ENCODE measurements at places on chromosomes 5 and 9.

DNA sequence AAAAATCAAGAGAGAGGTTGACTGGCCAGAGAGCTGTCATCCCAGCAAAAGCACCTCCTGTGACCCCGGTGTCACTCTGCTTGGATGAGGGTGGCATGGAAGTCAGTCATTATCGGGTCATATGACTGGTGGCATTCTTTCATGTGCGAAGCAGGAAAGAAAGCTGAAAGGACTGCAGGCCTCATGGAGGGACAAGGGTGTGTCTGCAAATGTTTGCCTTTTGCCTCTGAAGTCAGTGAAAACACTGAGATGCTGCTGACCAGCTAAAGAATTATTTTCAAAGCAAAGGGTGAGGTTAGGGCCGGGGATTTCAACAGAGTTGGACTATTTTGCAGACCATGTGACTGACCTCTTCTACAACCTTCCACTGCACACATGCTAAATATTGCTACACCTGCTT lies 298.3 kb downstream of the CSNK1G3 start:
- DNase-seq: no peak

DNA sequence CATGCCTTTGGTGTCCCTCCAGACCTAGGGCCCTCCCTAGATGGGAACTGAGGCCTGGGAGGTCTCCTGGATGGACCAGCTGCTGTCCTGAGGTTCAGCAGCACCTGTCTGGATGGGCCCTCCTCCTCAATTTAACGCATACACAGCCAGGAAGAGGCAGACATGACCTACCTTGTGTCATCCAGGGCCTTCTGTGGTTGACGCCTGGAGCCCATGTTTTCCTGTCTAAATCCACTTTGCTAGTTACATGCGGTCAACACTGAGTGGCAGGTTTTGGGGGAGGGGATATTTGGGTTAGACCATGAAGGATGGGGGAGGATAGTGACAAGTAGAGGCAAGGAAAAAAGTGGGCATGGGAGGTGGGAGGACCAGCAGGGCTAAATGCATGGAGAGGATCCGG lies 3.1 kb upstream of the STC2 start:
- DNase-seq: no peak

GRCh38 chr5:60256546-60256945 lies 363.0 kb upstream of the PDE4D start:
- no peak for DNase-seq

GRCh38 chr5:21452449-21452848 lies 1400.7 kb downstream of the CDH12 start:
- no peak for DNase-seq

All from fibroblast of skin of abdomen (primary cell).